ENCODE measurements at places on chromosomes 5 and 9.

- DNase-seq: peak; percentile 23
These were observed 6.6 kb upstream of the OTULINL start for GRCh38 chr5:14574891-14575508.

DNA sequence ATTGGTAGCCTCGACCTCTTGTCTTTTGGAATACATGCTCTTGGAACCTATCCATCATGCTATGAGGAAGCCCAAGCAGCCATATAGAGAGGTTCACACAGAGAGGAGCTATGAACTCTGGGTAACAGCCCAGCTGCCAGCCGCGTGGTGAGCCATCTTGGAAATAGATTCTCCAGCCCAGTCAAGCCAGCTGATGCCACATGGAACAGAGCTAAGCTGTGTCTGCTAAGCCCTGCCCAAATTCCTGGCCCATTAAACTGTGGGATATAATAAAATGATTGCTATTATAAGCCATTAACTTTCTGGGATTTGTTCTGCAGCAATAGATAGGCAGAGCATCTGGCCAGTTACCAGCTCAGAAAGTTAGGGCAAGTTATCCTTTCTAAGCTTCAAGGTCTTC lies 4.9 kb upstream of the PRUNE2 start:
- DNase-seq: no peak

GRCh38 chr5:160444407-160444806 lies 22.8 kb downstream of the PTTG1 start:
- DNase-seq: no peak

GRCh38 chr5:173839117-173839713 lies 48.9 kb upstream of the CPEB4 start:
- DNase-seq: no peak

- DNase-seq: no peak
These were observed 8.1 kb downstream of the BRD9 start for GRCh38 chr5:884345-885126.

DNA sequence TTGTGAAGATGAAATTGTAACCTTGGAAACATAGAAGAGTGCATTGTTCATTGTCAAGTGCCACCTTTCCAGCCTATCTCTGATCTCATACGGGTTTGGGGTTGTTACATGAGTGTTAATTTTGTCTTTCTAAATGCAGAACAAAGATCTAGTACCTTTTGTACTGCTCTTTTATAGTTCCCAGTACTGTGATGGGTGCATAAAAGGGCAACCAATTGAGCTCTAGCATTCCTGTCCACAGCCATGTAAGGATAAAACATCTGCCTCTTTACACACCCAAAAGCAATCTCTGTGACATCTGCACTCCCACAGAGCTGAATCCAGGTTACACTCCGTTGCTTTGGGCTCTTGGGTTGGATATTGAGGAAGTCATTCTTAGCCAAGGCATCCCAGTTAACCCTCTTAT lies 255.2 kb downstream of the SGCD start:
- no peak for DNase-seq

DNA sequence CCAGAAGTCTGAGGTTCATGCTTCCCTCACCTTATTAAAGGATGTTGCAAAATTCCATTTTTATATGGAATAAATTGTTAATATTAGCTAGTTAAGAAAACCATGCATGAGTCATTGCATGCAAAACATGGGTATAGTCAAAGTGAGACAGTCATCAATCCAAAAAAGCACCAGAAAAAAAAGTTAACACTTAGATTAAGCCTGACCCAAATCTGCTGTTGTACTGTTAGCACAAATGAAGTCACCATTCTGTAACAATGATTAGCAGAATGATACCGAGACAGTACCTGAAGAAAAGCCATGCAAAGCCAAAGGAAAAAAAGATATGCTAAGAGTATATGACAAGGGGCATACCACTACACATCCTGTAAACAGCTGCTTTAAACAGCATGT lies 49.5 kb downstream of the PKD2L2 start:
- DNase-seq: no peak

DNA sequence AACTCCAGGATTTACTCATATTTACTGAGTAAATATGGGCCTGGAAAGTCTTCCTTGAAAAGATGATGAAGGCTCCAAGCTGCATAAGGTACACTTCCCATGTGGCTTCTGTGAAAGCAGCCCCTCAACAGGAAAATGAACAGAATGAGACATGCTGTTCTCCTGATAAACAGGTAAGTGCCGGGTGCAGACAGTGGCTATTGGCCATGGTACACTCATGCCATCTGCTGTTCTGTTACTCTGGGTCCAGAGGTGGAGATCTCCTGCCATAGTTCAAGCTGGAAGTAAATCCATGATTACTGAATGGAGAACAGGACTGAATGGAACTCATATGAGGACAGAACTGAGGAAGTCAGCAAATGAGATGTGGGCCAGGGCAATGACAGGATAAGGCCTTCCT lies 103.6 kb downstream of the SLIT3 start:
- DNase-seq: no peak

- DNase-seq: no peak
These were observed 49.8 kb downstream of the SGCD start for GRCh38 chr5:156376751-156377150.

DNA sequence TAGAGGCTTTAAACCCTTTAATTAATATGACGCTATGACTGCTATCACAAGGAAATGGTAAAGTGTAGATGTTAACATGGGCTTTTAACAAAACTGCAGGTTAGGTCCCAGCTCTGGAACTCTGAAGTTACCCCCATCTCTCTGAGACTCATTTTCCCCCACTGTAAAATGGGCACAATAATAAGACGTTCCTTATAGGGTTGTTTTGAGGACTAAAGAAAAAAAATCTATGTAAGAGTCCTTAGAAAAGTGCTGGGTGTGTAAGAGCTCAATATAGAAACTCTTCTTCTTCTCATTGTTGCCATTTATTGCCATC lies 45.8 kb upstream of the STK32A start:
- no peak for DNase-seq

DNA sequence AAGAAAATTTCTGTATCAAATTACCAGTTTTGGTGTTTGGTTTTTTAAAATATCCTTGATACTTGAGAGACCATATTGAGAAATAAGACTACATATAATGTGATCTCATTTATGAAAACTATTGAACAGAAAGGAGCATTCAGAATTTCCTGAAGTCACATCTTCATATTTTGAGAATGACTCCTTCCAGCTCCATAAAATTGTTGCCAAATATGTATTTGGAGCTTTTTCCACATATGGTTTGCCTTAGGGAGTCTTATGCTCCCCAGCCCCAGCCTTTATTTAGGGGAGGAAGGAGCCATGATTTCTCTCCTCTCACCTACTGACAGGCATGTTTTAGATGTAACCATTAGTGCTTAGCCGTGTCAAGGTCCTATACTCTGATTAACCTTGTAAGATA lies 51.1 kb downstream of the GCNT1 start:
- DNase-seq: no peak

GRCh38 chr5:14399054-14399692 lies 182.4 kb upstream of the OTULINL start:
- peak; percentile 78 for DNase-seq

- no peak for DNase-seq
These were observed 68.4 kb downstream of the RAD23B start for GRCh38 chr9:107351382-107352045.

GRCh38 chr9:98906273-98907040 lies 37.2 kb upstream of the COL15A1 start:
- DNase-seq: no peak

GRCh38 chr9:136081826-136082495 lies 13.1 kb downstream of the NACC2 start:
- no peak for DNase-seq

GRCh38 chr5:35651002-35651756 lies 33.5 kb downstream of the SPEF2 start:
- DNase-seq: peak; percentile 8

DNA sequence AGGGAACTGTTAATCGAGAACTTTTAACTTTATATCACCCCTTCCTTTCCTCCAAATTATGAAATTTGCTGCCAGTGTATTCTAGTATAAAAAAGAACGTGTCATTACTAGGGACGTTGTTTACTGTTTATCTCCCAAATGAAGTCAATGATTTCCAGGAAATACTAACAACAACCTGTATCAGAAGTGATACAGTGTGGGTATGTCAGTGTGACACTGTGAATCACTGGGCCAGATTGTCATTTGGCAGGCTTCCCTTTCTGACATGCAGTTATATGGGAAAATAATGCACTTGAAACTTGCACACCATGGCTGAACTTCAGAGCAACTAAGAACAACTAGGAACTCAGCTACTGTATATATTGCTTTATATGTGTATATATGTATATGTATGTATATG lies 12.6 kb downstream of the ZNF462 start:
- no peak for DNase-seq

DNA sequence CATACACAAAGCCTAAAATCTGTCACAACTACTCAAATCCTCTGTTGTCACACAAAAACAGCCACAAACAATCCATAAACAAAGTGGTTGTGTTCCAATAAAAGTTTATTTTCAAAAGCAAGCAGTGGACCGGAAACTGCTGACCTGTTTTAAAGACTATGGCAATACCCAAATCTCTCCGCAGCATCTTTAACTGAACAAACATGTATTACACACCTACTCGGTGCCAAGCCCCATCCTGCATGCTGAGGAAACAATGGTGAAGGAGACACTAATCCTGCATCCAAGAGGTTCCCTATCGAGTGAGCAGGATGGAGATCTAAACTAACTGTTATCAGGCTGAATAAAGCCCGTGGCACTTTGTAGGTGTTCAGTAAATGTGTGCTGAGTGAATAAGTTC lies 11.2 kb downstream of the CDK5RAP2 start:
- DNase-seq: no peak

DNA sequence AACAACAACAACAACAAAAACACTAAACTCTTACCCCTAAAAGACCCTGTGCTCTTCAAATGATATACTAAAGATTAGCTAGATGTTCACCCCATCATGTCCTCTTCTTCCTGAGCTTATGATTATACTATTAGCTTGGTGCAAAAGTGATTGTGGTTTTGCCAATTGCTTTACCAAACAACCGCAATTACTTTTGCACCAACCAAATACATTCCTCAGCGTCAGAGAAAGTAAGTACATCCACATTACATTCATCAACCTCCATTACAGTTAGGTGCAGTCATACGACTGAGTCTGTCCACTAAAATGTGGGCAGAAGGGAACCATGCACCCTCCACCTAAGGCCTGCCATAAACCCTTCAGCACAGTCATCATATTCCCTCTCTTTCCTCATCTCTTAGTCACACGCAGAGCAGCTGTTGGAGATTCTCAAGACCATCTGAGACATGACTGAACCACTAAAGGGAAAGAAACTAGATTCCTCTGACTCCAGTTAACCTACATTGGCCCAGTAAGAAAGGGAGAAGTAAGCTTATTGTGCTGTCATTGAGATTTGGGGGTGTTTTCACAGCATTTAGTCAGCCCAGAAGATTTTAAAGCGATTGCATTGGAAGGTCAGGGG lies 181.6 kb upstream of the TLE4 start:
- DNase-seq: no peak

DNA sequence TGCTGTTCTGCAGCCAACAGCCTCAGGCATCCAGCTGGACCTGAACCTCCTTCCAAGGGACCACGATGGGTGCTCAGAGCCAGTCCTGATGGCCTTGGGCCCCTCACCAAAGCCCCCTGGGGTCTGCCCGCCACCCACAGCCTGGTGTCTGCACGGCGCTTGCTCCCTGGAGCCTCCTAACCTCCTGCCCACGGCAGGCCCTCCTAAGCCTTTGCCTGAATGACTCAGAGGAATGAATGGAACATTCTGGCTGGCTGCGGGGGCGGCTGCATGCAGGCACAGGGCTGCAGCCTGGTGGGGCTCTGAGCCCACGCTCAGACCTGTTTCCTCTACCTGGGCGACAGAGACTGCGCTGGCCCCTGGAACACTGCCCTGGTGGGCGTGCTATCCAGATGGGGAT lies 6.9 kb downstream of the SOHLH1 start:
- no peak for DNase-seq

GRCh38 chr9:134356496-134357470 lies 30.5 kb downstream of the RXRA start:
- DNase-seq: no peak

GRCh38 chr5:136374003-136374402 lies 8.7 kb upstream of the TRPC7 start:
- DNase-seq: peak; percentile 2

DNA sequence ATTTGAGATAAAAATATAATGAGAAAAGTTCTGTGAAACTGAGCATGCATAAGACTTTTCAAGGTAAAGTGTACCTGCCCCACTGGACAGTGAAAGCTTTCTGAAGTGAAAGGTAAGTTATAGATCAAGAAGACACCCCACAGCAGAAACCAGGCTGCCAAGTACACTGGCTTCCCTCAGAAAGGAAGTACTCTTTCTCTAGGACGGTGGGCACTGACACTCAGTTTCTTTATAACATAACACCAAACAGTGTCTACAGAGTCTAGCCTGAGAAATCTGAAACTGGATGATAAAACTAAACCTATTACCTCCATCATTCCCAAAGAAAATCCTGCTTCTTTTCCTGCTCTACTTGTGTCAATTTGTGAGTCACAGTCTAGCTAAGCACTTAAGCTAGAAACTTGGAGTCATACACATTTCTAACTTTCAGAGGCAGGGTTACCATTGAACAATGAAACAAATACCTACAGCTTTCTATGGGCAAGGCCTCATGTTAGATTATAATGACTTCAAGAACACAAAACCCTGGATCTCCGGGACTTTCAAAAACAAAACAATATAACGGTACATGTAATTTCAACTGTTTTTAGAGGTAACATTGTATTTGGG lies 136.7 kb downstream of the CPLANE1 start:
- DNase-seq: no peak

GRCh38 chr9:21919377-21920362 lies 74.5 kb downstream of the CDKN2A start:
- DNase-seq: no peak

DNA sequence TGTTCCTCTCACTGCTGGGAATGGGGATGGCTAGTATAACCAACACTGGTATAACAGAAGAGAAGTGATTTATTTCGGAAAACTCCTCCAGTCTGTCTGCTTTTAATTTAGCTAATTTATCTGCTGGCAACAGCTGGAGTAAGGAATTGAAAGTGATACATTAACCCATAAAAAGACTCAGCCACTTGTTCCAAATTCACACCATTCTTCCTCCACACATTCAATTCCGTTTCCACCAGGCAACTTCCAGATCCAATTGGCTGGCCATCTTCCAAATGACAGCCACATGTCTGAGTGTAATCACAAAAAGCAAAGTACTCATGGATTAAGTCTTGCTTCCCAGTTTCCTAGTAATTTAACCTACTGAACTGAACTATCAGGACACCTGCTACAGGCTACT lies 77.1 kb upstream of the RETREG1 start:
- no peak for DNase-seq

DNA sequence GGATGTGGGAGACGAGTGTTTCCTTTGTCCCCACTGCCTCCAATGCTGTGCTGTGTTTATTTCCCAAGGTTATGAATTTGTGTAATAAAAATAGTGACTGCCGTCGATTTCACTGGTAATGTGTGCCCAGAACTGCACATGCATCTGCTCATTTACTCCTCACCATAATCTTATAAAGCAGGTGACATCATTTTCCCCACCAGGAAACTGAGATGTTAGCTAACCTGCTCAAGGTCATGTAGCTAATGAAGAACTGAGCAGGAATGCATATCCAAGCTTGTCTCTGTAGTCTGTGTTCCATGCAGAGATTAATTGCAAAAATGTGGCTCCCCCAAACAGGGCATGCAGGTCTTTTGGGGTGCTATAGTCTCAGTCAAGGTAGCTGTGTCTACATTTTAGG lies 224.4 kb downstream of the TENT4A start:
- no peak for DNase-seq
